AG08395 (cell line): ENCODE measurements at places on chromosomes 1 and 21.
A peak's percentile ranks its signal among the peaks of the same experiment; 100 is the strongest.

- no peak for DNase-seq
Measured at GRCh38 chr21:33293811-33294216, 27.6 kb downstream of the IL10RB start.

GRCh38 chr1:26225033-26225831 is 8.8 kb upstream of the CEP85 start:
- DNase-seq, result peak; percentile 31

GRCh38 chr21:27076025-27076424 is 109.1 kb upstream of the ADAMTS5 start:
- DNase-seq, result peak; percentile 3

DNA sequence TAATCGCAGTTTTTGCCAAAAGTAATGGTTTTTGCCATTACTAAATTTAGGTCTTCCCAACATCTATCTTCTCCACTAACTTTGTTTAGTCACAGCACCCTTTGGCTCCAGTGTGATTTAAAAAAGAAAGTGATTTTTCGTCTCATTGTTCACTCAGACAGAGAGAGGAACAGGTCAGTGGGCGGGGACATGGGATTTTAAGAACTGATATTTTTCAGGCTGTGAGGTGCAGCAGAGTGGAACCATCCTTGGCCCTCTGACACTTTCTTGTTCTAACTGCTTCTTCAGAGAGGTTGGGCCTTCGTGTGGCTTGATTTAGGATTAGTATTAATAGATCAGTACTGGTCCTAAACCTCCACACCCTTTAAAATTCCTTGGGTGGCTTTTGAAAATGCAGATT is 38.8 kb downstream of the CASQ2 start:
- DNase-seq, result no peak

DNA sequence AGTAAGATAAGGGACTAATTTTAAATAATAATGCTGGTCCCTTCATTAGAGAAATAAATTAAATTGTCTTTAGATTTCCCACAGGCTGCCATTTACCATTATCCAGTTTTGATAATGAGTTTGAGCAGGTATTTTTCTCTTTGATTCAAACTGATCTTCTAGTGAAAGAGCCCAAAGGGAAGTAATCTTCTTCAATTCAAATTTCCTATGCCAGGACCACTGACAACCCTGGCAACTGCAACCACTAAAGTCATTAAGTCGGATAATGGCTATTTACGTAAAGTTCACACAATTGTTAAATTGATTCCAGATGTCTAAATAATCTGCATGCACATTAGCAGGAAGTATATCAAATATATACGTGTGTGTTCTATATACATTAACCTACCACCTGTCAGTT is 399.3 kb downstream of the PTPRC start:
- no peak for DNase-seq

- no peak for DNase-seq
Measured at GRCh38 chr21:43877936-43878575, 13.0 kb downstream of the AGPAT3 start.

DNA sequence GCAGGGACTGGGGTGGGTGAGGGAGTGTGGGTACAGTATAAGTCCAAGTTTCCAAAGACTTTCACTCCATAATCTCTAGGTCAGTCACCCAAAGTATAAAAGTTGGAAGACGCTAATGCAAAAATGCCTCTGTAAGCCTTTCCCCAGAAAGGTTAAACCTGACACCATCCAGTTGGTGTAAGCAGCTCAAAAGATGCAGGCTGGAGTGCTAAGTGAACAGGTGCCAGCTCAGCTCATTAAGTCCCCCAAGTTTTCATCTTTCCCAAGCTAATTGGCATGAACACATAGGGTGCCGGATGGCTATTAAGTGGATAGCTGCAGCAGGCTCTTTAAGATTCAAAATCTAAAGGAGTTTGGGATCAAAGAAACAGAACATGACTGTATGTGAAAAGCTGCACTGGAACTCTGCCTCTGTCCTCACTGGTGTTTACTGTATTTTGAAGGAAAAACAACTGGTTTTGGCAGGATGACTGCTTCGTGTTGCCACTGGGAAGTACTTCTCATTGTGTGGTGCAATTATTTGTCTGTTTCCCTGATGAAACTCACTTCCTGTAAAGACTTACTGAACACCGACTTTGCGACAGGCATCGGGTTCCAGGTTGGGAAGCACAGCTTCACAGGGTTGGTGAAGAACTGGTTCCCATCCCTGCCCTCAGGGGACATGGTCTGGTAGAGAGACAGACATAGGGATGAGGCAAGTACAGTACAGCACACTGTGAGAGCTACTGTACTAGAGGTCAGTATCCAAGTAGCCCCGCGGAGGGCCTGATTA is 152.7 kb downstream of the DAB1 start:
- no peak for DNase-seq

DNA sequence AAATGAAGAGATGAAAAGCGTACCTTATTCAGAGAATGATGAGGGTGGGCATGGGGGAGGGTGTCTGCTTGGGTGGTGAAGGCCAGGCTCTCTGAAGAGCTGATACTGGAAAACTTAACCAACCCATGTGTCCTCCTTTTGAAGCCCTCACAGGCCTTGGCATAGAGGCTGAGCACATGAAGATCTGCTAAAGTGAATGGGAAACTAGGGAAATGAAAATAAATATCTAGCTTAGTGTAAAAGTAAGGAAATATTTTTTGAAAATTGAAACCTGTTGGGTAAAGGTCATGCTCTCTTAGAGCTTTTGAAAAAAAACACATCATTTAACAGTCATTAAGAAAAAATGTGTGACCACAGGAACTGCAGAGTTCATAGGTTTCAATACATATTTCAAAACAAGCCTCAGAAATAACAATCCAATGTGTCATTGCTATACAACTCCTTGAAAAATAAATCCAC is 40.5 kb upstream of the RALGPS2 start:
- DNase-seq, result peak; percentile 84

DNA sequence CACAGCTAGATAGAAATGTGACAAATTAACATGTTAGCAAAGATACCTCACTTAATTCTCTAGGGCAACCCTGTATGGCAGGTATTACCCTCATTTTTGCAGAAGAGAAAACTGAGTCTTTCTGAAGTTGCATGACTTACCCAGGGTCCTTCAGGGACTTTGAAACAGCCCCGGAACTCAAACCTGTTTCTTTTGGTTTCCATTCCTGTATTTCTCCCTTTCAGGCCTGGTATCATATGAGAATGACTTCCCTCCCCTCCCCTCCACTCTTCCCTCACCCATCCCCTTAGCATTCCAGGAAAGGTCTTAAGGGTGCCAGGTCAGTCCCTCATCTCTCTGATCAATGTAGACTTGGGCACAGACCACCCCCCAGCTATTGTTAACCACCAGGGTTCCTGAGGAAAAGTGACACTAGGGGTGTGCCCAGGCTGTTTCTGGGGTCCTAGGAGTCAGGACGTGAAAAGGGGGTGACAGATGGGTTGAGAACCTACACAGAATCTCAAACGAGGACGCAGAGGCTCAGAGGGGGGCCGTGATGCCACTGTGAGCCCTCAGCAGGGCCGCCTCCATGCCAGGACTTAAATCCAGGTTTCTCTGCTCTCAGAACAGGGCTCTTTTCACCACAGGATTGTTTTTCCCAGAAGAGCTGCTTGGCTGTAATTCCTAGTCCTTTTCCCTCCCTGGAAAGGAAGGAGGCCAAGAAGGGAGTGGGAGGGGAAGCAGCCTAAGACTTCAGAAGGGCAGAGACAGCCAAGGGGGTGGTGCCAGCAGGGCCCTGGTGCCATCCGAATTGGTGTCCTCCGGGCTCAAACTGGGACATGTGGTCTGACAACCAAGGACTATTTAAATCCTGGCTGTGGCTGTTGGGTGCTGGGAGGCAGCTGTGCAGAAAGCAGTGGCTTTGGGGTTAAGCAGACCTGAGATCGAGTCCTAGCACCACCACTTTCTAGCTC is 2.1 kb upstream of the WASF2 start:
- peak; percentile 31 for DNase-seq

- DNase-seq, result no peak
Measured at GRCh38 chr1:207833956-207834660, 76.8 kb downstream of the CD34 start.

GRCh38 chr1:10063878-10064277 is 31.1 kb downstream of the UBE4B start:
- no peak for DNase-seq

GRCh38 chr1:55364216-55364615 is 149.1 kb upstream of the USP24 start:
- DNase-seq, result peak; percentile 14

GRCh38 chr1:184222652-184223052 is 164.2 kb upstream of the C1orf21 start:
- peak; percentile 70 for DNase-seq

DNA sequence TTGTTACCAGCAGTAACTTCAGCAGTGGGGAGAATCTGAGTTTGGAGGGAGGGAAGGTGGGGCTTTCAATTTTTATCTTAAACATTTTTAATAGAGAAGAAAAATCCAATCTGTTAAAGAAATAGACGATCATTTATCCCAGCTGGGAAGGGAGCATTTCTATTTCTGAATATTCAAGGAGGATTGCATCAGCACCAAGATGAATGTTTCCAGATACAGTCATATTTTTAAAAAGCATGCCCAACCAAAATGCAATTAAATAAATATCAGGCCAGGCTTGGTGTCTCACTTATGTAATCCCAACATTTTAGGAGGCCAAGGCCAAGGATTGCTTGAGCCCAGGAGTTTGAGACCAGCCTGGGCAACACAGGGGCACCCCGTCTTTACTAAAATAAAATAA is 1.7 kb upstream of the ATP1A4 start:
- DNase-seq, result peak; percentile 60
